ENCODE measurements at places on chromosomes 12 and 14. TPM values are rescaled to one million over a fixed set of nuclear protein-coding genes. Genes with fewer than 3 reads are reported as not detected.
A peak's percentile ranks its signal among the peaks of the same experiment; 100 is the strongest.

GRCh38 chr12:123951467-123951866 lies 21.2 kb downstream of the CCDC92 start:
- DNase-seq, result no peak

GRCh38 chr12:2382370-2383155 lies 329.8 kb downstream of the CACNA1C start:
- DNase-seq, result no peak

DNA sequence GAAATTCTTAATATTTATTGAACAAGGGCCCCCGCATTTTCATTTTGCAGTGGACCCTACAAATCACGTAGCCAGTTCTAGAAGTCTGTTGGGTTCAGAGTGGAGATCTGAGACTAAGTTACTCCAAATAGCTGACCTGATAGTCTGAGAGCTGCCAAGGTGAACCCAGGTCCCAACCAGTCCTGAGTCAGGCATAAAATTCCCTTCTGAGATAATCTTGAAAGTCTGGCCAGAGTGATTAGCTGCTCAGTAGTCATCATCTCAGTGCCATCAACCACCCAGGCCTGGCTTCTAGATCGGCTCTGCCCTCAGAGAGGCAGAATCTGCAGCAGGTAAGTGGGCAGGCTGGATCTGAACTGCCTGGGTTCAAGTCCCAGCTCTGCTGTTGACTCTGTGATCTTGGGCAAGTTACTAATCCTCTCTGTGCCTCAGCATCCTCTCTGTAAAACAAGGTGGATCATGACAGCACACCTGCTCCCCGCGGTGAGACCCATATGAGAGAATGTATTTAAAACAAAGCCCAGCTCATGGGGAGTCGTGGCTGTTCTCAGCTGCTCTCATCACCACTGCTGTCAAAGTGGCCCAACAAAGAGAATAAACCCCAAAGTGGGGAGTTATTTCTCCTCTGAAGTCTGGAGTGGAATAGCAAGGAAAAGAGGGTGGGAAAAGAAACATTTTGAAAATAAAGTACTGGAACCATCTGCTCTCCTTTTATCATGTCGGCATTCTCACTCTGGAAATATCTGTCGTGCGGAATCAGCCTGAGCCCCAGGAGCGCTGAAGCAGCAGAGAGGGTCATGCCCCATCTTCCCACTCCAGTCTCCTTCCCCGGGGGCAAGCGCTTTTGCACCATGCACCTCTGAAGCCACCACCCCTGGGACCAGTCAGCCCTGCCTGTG lies 193.3 kb downstream of the DPF3 start:
- DNase-seq, result no peak

Gene DDX47
- 90.0 TPM for total RNA-seq

DNA sequence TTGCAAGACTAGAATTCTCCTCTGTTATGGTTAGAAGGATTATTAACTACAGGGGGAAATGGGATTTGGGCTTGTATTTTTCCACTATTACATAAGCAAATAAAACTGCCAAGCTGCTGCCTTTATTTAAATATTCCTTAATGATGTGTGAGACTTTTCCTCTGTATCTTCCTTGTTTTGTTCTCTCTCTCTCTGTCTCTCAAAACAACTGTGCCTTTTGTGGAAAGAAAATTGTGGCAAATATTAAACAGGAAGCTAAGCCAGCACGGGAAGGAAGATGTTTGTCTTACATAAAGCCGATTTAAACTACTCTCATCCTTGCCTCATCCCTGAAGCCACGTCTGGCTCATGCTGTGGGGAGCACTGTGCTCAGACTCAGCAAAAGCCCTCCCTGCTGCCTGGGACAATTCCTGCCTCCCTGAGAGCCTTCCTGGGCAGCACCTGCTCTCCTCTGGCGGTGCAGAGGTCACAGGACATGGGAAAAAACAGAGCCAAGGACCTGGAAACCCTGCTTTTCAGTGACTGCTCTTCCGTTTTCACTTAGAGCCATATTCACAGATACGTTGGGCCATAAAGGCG lies 237.2 kb downstream of the SLC15A4 start:
- DNase-seq, result no peak

DNA sequence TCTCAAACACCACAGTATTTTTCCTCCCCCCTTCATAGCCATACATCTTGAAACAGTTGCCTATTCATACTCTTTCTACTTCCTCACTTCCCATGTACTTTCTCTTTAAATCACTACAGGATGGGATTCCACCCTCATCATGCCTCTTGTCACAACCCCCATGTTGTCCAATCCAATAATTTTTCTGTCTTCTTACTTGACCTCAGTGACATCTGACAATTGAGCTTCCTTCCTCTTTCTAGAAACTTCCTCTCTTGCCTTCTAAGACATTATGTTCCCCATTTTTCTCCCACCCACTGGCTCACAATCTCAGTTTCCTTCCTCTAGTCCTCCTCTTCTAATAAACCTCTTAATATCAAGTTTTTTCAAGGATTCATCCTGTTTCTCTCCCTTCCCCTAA lies 5.3 kb downstream of the C2CD5 start:
- DNase-seq, result no peak

DNA sequence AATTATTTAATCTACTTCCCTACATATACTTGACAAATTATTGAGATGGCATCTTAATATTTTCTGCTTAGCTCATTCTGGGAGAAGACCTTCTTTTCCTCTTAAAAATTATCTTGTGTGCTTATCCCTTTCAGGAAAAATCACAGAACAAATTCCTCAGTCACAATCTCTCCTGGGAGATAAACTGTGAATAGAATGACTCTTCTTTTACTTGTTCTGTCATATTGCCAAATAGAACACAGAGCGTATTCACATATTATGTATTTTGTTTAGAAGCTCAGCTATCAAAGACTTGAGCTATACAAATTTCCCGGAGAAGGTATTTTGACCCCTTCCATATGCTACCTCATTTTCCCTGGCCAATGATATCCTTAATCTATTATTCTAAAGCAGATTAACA lies 146.7 kb downstream of the TMEM117 start:
- DNase-seq, result no peak

Gene DBX2
- total RNA-seq, result not detected

DNA sequence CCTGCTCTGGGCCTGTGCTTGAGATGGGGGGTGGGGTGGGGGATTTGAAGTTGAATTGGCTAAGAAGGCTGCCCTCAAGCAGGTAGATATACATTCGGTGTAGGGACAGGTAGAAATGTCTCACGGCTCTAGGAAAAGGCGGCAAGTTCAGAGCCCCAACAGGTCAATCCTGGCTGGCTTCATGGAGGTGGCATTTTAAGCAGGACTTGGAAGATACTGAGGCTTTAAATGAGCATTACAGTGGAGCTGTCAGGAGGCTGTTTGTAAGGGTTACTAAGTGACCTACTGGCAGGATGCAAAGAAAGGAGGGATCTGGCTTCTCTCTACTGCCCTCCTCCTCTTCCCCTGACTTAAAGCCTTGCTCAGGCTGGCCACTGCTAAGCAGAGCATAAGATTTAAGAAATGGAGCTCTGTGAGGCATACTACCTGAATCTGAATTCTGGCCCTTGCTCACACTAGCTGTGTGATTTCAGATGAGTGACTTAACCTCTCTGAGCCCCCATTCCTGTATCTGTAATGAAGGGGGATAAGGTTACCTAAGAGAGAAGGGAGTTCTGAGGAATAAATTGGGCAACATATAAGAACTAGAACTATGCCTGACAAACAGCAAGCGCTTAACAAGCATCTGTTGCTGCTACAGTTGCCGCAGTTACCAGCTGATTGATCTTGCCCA lies 61.6 kb downstream of the SLC24A4 start:
- DNase-seq, result no peak

DNA sequence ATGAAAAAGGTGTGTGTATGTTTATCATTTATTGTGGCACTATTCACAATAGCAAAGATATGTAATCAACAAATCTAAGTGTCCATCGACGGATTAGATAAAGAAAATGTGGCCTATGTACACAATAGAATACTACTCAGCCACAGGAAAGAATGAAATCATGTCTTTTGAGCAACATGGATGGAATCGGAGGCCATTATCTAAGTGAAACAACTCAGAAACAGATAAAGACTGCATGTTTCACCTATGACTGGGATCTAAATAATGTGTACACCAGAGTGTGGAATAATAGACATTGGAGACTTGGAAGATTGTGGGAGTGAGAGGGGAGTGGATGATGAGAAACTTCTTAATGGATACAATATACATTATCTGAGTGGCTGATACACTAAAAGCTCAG lies 44.0 kb downstream of the CCER1 start:
- DNase-seq, result no peak

DNA sequence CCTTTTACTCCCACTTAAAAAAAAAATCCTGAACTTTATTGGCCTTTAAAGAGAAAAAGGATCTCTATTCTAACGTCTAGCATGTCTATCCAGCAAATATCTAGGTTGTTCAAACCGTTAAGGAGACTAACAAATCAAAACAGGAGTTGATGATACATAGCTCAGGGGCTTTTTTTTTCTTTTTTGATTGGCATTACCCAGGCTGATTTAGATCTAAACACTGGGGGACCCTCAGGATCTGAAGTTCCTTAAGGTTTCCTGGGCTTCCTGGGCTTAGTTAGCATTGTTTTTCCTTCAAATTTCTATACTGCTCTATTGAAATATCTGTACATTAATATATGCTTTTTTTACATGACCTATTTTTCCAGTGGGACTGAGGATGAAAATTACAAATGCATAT lies 42.3 kb downstream of the EFCAB11 start:
- DNase-seq, result no peak

GRCh38 chr14:65160091-65160490 lies 57.8 kb upstream of the MAX start:
- no peak for DNase-seq

Gene MUCL1
- not detected for total RNA-seq

Gene ERBB3
- total RNA-seq, result 0.11 TPM

DNA sequence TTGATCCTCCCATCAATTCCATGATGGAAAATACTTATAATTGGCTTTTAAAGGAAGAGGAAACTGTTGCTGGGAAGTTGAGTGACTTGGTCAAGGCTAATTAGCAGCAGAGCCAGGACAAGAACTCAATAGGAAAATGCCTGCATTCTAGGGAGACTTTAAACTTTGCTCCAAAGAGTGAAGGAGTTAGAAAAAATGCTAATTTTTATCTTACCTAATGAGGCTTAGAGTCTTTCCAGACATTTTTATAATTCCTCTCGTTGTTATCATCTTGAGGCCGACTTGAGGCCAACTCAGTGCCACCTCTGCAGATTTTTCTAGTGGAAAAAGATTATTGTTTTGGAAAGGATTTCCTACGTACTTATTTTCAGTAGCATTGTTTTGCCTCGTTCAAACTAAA lies 344.6 kb downstream of the ETNK1 start:
- no peak for DNase-seq

DNA sequence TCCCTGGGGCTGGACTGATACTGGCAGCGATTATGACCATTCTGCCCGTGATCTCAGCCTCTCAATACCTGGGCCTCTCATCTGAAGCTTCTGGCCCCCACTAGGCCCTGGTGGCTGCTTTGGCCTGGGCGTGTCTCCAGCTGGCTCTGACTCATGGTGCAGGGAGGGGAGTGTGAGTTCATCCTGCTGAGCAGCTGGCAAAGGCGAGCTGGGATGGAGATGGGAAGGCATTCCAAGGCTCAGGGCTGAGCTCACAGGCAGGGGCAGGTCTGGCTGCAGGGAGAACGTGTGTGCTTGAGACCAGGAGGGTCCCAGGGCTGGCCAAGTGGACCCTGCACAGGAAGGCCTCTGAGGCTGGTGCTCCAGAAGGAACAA lies 221.8 kb downstream of the TMEM121 start:
- DNase-seq, result no peak

GRCh38 chr14:71103662-71104484 lies 196.6 kb downstream of the PCNX1 start:
- peak; percentile 20 for DNase-seq

GRCh38 chr14:85415015-85415712 lies 114.8 kb upstream of the FLRT2 start:
- DNase-seq, result peak; percentile 48

DNA sequence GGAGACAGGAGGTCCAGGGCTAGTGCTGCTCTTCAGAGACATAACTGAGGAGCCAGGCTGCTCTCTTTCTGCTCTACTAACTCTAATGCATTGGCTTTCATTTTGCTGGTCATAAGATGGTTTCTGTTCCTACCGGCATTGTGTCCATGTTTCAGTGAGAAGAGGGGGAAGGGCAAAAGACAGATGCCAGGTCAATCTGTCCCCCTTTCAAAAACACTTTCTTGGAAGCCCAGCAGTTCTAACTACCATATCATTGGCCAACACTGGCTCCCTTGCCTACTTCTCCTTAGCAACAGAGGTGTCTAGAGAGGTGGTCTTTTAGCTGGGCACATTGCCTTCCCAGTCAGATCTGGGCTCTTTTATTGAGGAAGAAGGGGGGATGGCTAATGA lies 63.9 kb downstream of the TGFB3 start:
- no peak for DNase-seq

DNA sequence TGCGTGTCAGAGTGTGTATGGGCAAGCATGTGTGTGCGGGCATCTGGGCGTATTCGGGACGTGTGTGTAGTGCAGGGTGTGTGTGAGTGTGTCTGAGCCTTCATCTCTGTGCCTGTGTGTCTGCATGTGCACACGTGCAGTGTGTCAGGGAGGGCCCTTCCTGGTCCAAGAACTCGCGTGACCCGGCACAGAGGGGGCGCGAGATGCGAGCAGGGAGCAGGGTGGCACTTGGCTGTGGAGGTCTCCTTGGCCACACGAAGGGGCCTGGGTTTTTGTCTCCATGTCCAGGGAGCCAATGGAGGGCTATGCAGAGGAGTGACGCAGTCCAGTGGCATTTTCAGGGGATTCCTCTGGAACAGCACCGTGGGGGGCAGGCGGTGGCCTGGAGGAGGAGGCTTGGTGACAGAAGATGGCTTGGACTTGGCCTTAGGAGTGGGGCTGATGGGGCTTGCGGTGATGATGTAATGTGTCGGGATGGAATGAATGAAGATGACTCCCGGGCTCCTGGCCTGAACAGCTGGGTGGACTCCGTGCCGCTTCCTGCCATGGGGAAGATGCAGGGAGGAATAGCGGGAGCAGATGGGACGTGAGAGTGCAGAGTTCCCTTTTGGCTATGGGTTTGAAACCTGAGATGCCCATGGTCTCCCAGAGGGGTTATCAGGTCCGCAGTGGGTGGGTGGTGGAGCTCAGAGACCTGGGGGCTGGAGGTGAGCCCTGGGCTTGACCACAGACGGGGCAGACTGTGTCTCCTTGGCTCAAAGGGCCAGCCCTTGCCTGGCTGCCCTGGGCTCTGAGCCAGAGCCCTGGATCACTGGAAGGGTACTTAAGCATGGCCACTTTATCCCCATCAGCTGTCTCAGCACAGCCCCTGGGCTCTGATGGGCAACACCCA lies 208.3 kb downstream of the PHETA1 start:
- no peak for DNase-seq

Gene EML5
- total RNA-seq, result under 0.01 TPM

Gene ARHGEF25
- 5.3 TPM for total RNA-seq

GRCh38 chr12:10557766-10558165 lies 52.1 kb downstream of the EIF2S3B start:
- DNase-seq, result no peak

All from pulmonary artery endothelial cell (primary cell).